ENCODE measurements at places on chromosomes 4 and X. TPM values are rescaled to one million over a fixed set of nuclear protein-coding genes. Genes with fewer than 3 reads are reported as not detected.

- no peak for DNase-seq
Measured at GRCh38 chrX:32408389-32408788, 803.0 kb downstream of the DMD start.

GRCh38 chr4:3082925-3083515 is 8.5 kb downstream of the HTT start:
- DNase-seq = no peak

- DNase-seq = no peak
Measured at GRCh38 chrX:95055991-95056390, 1382.0 kb downstream of the FAM133A start.

GRCh38 chrX:153500676-153501280 is 6.0 kb downstream of the BGN start:
- DNase-seq = no peak

Gene C4orf46
- 5.1 TPM for total RNA-seq

Gene SASH3
- total RNA-seq = 6.0 TPM

Measured in ovary (tissue), 10 donors.